Kidney glomerular epithelial cell (primary cell): ENCODE measurements at places on chromosomes 16 and 17.

DNA sequence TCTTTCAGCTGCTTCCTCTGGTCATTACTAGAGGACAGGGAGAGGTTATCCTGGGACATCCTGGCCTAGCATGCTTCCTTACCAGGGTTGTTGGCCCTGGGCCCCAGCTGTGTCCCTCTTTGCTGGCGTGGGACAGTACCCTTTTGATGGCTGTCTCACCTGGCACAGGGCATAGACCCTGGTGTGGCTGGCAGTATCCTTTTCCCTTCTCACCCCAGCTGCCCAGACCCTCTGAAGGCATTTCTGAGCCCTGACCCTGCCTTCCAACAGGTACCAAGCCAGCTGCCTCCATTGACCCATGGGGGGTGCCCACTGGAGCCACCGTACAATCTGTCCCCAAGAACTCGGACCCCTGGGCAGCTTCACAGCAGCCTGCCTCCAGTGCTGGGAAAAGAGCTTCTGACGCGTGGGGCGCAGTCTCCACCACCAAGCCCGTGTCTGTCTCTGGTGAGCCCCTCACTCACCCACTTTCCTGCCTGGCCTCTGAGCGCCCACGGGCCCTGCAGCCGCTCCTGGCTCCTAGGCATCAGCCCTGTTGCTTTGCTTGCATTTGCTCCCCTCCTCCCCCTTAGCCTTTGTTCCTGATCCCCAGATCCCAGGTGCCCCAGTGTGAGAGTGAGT, 34.0 kb downstream of the B9D1 start:
- no peak for DNase-seq

DNA sequence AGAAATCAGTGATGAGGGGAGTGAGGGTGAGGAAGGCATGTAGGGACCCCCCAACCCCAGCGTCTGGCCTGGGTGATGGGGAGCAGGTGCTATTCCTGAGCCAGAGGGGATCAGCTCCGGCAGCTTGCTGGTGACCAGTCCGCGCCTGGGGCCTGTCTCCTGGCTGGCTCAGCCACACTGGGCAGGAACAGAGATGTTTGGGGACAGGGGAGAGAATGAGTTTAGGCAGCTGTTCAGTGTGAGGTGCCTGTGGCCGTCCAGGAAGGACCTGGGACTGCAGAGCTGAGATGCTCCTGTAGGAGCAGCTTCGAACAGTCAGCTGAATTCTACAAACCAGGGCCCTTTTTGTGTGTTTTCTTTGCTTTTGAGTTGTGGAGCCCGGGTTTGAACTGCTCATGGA, 23.2 kb upstream of the SPNS2 start:
- DNase-seq = no peak

GRCh38 chr17:9053406-9053805, 32.1 kb downstream of the NTN1 start:
- DNase-seq = no peak

GRCh38 chr17:21368545-21369246, 7.5 kb upstream of the KCNJ12 start:
- DNase-seq = no peak

DNA sequence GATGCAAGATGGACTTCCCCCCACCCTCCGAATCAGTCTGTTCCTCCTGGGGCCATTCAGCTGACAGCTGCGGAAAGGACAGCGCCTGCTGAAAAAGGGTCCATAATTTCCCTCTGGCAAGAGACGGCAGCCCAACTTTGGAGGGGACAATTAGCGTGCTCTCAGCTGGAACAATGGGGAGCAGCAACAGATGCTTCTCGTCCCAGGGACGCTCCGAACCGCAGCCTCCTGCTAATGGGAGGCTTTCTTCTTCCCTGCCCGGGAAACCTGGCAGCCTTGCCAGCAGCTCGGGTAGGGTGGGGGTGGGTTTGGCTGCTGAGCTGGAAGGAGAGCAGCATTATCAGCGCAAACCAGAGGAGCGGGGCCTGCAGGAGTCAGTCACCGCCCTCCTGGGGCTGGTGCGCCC, 500.0 kb upstream of the SALL1 start:
- no peak for DNase-seq
